ENCODE measurements at places on chromosomes 3 and 15. TPM values are rescaled to one million over a fixed set of nuclear protein-coding genes. Genes with fewer than 3 reads are reported as not detected.

The SIN3A gene
- 39.7 TPM for total RNA-seq

The HDC gene
- total RNA-seq: 0.05 TPM

The BUB1B gene
- 47.1 TPM for total RNA-seq

The CFAP92 gene
- not detected for total RNA-seq

DNA sequence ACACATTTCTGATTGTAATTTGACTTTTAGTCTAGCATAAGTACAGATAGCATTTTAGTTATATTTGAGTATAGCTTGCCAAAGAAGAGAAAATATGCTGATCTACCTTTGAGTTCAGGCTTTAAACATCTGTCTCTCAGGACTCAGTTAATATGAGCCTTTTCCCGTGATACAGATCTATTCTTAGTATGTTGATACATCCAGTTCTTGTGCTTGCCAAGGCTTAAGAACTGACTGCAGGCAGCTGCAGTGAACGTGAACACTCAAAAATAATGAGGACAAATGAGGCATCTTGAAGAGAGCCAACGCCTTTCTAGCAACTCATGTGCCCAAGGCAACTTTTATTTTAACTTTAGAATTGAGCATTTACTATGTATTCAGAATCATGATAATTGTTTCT lies 325.5 kb downstream of the SI start:
- no peak for DNase-seq

GRCh38 chr3:115623044-115623868 lies at the start of gene GAP43:
TSS of gene GAP43 (plus strand) at chr3:115623510. CDS start at chr3:115623690, 180 bp downstream.
- DNase-seq: peak; percentile 78

- peak; percentile 13 for DNase-seq
Measured at GRCh38 chr3:189142527-189142926, 29.2 kb upstream of the TPRG1 start.

Measured in M059J (cell line).